Astrocyte (in vitro differentiated cells and primary cell): ENCODE measurements at places on chromosomes 7 and 10. TPM values are rescaled to one million over a fixed set of nuclear protein-coding genes. Genes with fewer than 3 reads are reported as not detected.

GRCh38 chr10:100749309-100750217 lies 4.2 kb downstream of the PAX2 start:
- no peaks in the 10 kb centered on the region for H3K4me1 ChIP-seq
- H3K27me3 ChIP-seq, result peaks cover 86% of the 10 kb centered on the region
- H3K4me3 ChIP-seq, result no peak overlapping the region
- DNase-seq, result no peak

DNA sequence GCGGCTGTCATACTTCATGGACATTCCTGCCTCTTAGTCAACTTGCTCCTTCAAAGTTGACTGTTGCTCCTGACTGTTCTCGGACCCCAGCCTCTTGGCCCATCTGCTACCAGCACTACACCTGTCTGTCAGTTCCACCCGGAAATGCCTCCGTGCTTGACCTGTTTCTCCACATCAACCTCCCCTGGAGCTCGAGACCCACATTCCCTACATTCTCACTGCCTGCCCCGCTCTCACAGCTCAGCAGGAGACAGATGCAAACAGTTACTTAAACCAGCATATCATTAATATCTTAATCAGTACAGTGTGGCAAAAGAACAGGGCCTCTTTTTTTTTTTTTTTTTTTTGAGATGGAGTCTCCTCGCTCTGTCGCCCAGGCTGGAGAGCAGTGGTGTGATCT lies 174.3 kb downstream of the NRP1 start:
- no peak overlapping the region for H3K4me3 ChIP-seq
- H3K27ac ChIP-seq, result no peak overlapping the region
- H3K4me1 ChIP-seq, result peaks cover 32% of the 10 kb centered on the region
- no peaks in the 10 kb centered on the region for H3K27me3 ChIP-seq
- no peaks in the 10 kb centered on the region for H3K36me3 ChIP-seq

DNA sequence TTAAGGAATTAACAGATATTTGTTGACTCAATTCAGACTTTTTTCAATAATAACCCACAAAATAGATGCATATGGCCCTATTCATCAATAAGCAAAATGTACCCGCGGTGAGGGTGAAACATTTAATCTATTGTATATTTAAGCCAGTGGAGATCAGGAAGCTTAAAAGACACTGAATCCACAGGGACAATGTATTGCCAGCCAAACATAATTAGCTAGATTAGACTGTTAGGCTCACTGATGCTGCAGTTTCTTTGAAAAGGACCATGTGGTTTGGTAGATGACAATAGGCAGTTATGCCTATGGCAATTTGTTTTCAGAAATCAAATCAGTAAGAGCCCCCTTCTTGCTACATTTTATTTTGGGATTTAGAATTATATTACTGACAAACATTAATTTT lies 87.3 kb upstream of the PLXDC2 start:
- H3K36me3 ChIP-seq, result no peaks in the 10 kb centered on the region
- peaks cover 9% of the 10 kb centered on the region for H3K4me1 ChIP-seq
- no peak overlapping the region for H3K27ac ChIP-seq
- DNase-seq, result no peak
- no peak overlapping the region for H3K4me3 ChIP-seq

AGAP3 gene
- total RNA-seq, result 123 and 156 TPM in 2 replicates
